ENCODE measurements at places on chromosomes 12 and 14.

GRCh38 chr14:89956661-89957009 is 908 bp downstream of the TDP1 start:
- no peak for DNase-seq

- no peak for DNase-seq
Measured at GRCh38 chr12:12240662-12241340, 26.0 kb downstream of the LRP6 start.

GRCh38 chr12:110042264-110042663 is 6.1 kb downstream of the C12orf76 start:
- no peak for DNase-seq

GRCh38 chr14:50025776-50026175 is 90.6 kb downstream of the VCPKMT start:
- no peak for DNase-seq

DNA sequence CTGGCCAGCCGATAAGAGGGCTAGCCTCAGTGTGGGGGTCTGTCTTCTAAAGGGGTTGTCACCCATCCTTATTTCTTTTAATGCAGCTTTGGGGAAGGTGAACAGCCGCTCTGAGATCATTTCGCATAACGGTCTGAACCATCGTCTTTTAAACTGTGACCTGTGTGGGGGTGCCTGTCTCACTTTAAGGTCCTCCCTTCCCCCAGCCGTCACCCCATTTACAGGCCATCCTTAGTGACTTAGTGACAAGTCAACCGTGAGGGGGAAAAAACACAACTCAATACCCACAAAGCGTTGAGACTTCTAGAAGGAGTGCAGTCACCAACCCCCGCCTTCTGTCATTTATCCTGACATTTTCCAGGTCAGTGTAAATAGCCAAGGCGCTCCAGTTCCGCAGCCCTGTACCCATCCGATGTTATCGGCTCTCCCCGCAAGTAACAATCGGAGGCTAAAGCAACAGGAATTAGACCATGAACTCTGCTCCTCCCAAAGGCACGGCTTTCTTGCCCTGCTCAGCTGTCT is 505 bp upstream of the DENND5B start:
- peak; percentile 50 for DNase-seq

DNA sequence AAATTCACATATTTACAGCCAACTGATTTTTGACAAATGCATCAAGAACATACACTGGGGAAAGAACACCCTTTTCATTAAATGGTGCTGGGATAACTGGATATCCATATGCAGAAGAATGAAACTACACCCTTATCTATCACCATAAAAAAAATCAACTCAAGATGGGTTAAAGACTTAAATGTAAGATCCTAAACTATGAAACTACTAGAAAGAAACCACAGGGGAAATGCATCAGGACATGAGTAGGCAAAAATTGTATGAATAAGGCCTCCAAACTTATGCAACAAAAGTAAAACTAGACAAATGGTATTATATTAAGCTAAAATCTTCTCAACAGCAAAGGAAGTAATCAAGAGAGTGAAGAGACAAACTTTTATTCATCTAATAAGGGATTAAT is 242.6 kb downstream of the CPNE8 start:
- no peak for DNase-seq

DNA sequence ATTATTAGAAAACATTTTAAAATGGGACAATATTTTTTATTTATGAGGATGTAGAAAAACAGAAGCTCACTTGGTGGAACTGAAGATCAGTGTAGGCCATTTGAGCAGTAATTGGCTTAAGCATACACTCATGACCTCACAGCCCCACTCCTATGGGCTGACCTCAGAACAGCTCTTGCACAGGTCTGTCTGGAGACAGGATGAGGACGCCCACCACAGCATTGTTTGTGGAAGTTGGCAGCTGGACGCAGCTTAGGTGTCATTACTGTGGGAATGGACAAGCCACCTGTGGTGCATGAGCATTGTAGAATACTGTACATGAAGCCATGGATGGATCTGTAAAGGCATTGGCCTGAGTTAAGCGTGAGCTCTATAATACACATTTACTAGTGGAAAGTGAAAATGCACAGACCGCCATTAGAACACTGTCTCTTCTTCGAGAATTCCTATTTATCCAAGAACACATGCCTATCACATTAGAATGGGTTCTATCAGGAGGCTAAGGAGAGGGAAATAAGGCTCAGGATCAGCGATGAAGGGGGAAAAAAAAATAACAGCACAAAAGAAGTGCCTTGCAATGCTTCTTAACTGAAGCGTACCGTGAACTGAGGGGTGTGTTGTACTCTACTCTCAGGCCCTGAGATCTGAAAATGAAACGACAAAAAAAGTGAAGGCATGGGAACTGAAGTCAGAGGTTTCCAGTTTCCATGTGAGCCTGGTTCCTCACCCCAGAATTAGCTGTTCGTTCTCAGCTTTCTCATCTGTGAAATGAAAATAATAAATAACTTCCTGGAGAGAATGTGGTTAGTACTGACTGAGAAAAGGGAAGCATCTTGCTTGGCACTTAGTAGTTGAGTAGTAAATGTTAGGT is 33.6 kb downstream of the KCNA1 start:
- peak; percentile 72 for DNase-seq

GRCh38 chr14:23562822-23563472 is 4.6 kb downstream of the AP1G2 start:
- peak; percentile 56 for DNase-seq

DNA sequence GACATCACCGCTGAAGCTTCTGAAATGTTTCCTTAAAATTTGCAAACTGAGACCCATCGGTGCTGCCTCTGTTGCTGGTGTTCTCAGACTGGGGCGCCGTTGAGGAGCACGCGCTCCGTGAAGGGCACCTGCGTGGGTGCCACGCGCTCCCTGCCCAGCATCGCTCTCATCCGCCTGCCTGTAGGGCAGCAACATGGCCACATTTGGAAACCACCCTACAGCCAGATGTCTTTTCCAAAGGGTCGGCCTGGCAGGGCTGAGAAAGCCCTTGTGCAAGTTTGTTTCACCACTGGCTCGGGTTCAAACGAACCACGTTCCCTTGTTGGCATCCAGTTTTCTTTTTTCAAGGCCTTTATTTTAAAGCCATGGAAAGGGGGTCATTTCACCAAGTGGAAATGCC is 13.9 kb downstream of the ADGRD1 start:
- DNase-seq = no peak

- peak; percentile 68 for DNase-seq
Measured at GRCh38 chr12:48956279-48957140, 777 bp downstream of the ARF3 start.

DNA sequence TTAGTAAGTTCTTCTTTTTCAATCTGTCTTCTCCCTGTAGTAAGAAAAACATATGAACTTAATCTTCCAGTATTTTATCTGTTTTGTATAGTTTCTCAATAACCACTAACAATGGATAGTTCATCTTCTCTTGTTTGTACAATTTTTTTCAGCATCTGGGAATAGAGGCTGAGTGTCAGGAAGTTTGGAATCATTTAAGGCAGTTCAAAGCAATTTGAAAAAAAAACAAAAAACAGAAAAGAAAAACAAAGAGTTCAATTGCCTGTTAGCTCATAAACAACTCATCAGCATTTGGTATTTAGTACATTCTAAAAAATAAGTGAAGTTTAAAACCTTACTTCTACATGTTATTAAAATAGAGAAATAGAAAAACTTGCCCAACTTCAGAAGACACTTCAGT is 116.8 kb downstream of the PLCZ1 start:
- DNase-seq = no peak

GRCh38 chr14:61365667-61366212 is 44.4 kb downstream of the PRKCH start:
- DNase-seq = no peak

DNA sequence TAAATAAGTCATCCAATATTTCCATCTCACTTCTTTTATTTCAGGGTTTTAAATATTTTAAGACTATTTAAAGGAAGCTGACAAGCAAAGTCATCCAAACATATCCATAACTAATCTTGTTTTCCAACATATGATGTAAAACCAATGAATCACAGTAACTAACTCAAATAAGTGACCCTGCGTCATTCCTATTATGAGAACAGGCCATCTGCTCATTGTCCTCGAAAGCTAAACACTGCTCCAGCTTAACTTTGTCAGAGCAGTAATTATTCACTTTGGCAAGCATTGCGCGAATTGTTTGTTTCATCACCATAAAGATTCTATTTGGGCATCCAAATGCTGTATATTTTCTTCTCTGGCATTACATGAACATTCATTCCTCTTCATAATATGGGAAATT is 99.1 kb downstream of the CAPZA3 start:
- no peak for DNase-seq

GRCh38 chr12:25242981-25243679 is 7.6 kb downstream of the KRAS start:
- no peak for DNase-seq

DNA sequence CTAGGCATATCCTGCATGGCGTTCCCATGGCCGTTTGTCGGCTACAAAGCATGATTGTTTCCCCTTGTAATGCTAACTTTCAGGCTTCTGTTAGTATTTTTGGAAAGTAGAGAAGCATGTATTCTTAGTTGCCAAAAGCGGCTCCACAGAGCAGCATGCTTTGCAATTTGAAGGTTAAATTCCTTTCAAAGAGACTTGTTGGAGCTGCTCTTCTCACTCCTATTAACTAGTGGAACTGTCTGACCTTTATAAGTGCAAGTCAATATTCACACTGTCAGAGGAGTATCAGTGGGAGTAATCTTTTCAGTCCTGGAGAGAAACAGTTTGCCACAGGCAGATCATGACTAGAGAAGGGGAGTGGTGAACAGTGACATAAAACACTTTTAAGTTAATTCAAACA is 656.1 kb upstream of the NOVA1 start:
- DNase-seq = no peak

GRCh38 chr12:89597210-89597609 is 71.4 kb upstream of the POC1B start:
- DNase-seq = no peak

GRCh38 chr12:64532734-64533351 is 77.5 kb upstream of the RASSF3 start:
- DNase-seq = no peak

DNA sequence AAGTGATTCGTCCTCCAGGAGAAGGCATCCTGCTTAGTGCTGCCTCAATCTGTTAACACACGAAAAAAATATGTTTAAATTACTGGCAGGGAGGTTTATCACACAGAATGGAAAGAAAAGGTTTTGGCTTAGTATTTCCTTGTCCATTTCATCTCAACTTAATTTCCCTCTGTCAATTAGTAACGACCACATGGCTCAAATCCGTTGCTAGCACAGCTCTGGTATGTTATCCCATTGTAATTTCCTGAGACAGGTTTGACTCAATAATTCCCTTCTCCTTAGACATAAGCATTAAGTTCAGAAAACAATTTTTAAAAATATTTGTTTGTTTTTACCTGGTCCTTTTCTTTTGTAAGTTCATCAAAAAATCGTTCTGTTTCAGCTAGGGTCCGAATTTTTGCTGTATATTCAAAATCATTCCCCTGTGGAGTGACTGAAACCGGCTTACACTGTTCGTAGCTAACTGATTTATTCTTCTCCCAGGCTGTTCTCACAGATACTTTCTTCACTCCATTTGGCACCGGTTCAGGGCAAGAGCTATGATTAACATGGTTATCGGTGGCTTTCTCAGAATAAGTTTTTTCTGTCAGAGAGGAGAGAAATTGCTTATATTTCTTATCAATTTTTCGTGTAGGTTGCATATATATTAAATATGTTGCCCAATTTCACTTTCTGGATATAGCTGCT is 10.1 kb upstream of the PITPNM2 start:
- DNase-seq = no peak

All from GM20000 (cell line).